ENCODE measurements at places on chromosomes 6 and 20.

GRCh38 chr6:125101128-125101527 is 52.4 kb upstream of the TPD52L1 start:
- DNase-seq: no peak

- DNase-seq: no peak
Observed at GRCh38 chr6:2658788-2659187, 91.9 kb downstream of the MYLK4 start.

DNA sequence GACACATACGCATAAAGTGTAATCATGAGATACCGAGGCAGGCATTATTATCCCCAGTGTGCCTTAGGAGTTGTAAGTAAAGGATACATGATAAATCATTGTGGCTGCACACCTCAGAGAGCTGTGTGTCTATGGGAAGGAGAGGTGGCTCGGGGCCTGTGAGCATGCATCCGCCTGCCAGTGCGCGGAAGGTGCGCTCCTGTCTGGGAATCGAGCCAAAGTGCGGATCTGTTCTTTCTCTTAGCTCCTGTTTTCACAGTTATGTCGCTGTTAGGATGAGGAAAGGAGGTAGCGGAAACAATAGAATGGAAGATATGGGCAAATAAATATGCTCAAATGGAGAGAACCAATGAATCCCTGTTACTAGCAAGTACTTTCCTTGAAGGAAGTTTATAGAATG is 98.0 kb downstream of the ANKRD6 start:
- no peak for DNase-seq

DNA sequence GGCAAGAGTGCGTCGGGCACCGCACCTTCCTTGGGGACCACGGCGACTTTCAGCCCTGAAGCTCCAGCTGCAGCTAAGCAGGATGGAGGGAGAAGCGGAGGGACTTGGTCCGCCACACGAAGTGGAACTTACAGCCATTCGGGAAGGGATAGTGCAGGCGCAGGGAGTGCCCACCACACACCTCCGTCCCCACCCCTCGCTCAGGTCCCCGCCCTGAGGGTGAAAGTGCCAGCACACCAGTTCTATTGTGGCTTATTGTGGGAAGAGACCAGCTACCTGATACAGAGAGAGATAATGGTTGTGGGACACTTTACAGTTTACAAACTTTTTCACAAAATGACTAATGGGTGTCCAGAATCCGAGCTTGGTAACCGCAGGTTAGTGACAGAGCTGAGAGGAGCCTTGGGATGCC is 76.1 kb downstream of the IRF4 start:
- no peak for DNase-seq

DNA sequence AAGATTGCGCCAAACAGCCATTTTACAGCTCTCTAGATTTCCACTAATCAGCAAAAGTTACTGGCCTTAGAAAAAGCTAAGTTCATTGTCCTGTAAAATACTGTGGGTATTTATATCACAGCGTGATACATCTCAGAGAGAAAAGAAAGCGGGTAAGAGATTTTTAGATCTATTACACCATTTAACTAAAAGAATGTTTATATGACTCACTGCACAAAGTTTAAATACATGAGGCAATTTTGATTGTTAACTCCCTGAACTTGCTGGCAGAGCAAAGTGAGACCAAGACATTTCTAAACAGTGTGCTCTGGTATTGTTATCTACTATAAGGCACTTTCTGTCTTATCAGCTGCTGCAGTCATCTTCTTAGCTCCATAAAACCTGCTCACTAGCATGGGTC is 314.3 kb downstream of the EPHA7 start:
- no peak for DNase-seq

- DNase-seq: no peak
Observed at GRCh38 chr6:139174961-139175360, 40.1 kb downstream of the HECA start.

DNA sequence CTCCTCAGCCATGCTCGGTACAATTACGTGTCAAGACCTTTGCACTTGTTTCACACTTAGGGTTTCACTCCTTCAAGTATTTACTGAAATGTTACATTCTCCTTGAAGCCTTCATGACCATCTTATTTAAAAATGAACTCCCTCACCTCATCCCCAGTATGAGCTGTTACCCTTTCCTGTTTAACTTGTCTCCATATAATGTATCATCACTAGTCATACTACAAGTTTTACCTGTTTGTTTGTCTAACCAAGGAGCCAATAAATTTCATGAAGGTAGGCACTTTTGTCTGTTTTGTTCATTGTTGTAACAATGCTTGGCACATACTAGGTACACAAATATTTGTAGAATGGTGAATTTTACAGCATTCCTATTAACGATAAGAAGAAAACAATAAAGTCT is 46.1 kb upstream of the MTRF1L start:
- DNase-seq: no peak

Data from AG08395 (cell line).